ENCODE measurements at places on chromosomes 4 and X.

GRCh38 chr4:38461342-38461741, 202.7 kb upstream of the KLF3 start:
- no peak for DNase-seq

DNA sequence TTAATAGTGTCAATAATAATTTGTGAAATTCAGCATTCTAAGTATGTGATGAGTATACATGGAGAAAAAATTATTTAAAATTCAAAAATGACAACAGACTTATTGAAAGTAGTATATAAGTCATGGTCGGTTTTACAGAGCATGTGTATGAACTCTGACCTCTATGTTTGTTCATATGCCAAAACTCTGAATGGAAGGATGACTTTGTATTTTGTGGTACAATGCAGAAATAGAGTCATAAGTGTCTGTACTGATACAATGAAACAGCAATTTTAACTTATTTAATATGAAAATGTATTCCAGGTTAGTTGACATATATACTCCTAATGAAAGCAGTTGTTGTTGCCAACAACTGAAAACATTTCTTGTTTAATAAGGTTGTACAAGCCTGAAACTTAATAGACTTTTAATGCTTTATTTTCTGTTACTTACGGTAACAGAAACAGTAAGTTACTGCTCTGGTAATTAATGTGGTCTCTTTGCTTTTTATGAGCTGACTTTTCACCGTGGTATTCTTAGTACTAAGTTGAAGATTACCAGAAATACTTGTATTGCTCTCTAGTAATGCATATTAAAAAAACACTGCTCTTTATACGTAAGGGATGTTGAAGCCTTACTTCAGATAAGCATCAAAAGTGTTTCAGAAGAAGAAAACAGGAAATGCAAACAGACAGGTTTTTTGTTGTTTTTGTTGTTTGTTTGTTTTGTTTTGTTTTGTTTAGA, 1.9 kb downstream of the UBE2K start:
- no peak for DNase-seq

- DNase-seq, result no peak
Observed at GRCh38 chr4:33270403-33270802, 2550.2 kb downstream of the PCDH7 start.

DNA sequence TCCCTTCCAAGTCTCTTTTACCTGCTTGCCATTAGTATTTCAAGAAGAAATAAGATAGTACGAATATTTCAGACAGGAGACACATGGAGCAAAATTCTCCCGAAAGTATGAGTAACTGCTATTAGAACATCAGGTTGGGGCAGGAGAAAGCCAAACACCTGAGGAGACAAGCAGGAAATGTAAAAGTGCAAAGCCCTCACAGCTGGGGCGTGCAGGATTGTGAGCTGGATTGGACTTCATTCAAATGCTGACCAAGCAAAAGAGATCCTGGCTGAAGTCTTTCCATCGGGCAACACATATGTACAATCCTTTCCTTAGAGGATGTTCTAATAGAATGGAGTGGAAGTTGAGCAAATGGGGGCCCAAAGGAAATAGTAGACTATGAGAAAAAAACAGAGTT, 76.8 kb downstream of the DTHD1 start:
- DNase-seq, result no peak

DNA sequence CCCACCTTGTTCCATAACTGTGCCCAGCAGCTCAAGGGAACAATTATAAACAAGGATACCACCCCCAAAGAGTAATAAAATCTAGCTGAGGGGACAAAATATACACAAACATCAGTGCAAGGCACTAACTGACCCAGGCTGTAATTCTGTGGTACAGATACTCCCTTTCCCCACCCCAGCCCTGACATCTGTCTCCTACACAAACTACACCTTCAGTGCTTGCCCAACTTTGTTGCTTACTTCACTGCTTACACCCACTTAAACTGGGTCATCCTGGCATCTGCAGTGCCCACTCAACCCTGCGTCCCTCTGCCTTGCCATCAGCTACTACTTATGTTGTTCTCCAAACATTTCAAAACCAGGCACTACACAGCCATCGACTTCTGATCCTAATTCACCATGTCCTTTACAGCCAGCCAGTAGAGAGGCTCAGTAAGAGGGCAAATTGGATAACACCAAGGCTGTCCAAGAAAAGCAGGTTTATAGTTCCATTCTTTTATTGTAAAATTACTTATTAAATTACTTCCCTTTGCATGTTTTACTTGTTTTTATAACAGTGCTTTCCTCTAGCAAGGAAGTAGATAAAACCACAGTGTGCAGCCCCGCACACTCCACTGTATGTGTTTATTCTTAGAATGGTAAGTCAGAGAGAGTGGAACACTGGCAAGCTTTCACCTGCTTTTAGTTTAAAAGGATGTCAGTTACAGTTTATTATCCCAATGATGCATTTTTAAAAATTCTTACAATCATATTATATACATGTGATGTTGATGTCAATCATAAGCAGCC, 149.6 kb downstream of the INPP4B start:
- DNase-seq, result no peak

GRCh38 chr4:1512738-1513660, 106.8 kb upstream of the NKX1-1 start:
- peak; percentile 17 for DNase-seq

- no peak for DNase-seq
Observed at GRCh38 chr4:146285037-146285436, 70.7 kb downstream of the REELD1 start.

- no peak for DNase-seq
Observed at GRCh38 chr4:121277194-121278105, 103.4 kb downstream of the QRFPR start.

DNA sequence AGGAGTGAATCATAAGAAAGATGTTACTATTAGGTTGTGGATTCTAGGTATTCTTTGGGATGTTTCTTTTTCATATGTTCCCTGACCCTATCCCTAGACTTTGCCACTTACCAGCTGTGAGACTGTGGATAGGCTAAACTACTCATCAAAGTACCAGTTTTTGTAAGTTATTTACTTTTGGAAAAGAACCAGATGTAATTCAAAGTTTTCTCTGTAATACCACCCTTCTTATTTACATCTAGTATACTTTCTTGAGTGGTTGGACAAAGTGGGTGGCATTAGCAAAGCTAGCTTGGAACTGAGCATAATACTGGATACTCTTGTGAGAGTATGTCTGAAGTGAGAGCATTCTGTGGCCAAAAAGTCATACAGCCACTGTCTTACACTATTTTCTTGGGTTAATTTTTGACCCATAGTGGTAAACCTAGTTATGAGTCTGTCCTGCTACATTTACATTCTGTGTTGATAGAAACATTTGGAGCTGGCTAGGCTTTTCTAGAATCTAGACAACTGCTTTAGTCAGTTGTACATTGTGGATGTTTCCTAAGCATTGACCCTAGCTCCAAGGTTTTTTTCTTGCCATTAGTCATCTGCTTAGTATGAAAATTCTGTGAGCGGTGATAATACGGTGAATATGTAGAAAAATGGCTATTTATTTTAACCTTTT, 41.7 kb downstream of the KDM6A start:
- DNase-seq, result no peak

DNA sequence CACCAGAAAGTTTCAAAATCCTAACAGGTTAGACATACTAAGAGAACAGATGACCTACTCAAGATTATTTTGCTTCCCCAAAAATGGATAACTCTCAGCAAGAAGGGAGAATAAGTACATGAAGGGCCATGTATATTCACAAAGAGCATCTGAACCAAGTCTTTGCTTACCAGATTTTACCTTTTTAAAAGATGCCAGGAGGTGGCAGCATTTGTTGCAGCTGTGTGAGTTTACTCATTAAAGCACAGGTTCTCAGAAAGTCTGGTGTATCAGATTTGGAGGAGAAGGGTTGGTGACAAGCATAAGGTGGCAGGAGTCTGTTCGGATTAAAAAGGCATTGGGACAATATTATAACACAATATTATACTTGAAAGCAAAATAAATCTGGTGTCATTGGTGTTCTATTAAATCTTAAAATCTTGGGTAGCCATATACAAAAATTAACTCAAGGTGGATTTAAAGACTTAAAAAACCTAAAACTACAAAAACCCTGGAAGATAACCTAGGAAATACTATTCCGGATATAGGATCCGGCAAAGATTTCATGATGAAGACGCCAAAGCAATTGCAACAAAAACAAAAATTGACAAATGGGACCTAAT, 51.3 kb upstream of the NFKB1 start:
- DNase-seq, result no peak

- no peak for DNase-seq
Observed at GRCh38 chrX:3407781-3408180, 61.3 kb upstream of the MXRA5 start.

DNA sequence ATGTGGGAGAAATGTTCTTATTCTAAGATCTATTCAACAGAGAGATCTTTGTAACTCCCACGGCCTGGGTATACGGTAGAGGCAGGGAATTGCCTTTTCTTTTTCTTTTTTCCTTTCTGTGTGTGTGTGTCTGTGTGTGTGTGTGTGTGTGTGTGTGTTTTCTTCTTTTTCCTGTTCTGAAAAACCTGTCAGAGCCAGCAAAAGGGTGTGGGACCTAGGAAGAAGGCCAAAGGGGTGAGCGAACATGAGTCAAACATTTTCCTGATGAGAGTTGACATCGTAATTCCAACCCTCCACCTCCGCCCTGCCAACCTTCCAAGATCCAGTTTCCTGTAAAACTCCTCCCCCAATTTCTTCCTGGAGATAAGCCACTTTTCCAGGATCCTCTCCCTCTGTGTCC, 2.8 kb upstream of the CHIC2 start:
- DNase-seq, result no peak

DNA sequence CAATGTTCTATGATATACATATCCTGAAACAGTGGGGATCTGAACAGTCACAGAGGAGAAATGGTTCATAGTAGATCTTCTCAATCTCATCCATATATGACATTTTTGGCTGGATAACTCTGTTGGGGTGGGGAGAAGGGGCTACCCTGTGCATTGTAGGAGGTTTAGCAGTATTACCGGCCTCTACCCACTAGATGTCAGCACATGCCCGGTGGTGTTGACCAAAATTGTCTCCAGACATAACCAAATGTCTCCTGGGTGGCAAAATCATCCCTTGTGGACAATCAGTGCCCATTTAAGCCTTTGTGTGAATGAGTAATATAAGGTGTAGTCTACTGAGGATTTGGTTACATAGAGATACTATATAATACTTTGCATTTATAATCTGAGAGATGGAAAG, 89.9 kb downstream of the PLS3 start:
- no peak for DNase-seq

- no peak for DNase-seq
Observed at GRCh38 chrX:47752685-47753084, 84.0 kb upstream of the ZNF81 start.

- DNase-seq, result no peak
Observed at GRCh38 chrX:41963348-41963747, 40.0 kb upstream of the CASK start.

DNA sequence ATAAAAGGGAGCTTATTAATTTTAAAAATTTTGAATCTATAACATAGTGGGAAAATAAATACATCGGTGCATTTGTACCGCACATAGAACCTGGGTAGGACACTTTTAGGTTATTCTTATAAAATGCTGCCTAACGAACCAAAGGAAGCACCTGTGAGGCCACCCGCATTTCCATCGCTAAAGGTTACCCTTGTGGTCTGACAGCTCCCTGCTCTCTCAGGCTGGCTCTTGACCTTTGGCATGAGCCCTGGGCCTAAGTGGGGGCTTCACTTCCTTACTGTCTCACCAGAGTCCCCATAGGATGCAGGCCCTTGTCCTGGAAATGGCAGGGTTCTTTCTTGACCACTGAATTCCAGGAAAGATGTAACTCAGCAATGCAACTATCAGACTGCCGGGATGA, 46.0 kb downstream of the HADH start:
- no peak for DNase-seq

GRCh38 chrX:108447303-108447702, 7.7 kb downstream of the COL4A5 start:
- DNase-seq, result no peak

GRCh38 chrX:78543281-78543680, 115.8 kb downstream of the RTL3 start:
- no peak for DNase-seq

- DNase-seq, result no peak
Observed at GRCh38 chr4:113440371-113440770, 321.2 kb downstream of the CAMK2D start.

GRCh38 chr4:33722800-33723516, 2521.4 kb downstream of the ARAP2 start:
- no peak for DNase-seq

GRCh38 chr4:125994024-125994423, 679.3 kb downstream of the FAT4 start:
- DNase-seq, result no peak

DNA sequence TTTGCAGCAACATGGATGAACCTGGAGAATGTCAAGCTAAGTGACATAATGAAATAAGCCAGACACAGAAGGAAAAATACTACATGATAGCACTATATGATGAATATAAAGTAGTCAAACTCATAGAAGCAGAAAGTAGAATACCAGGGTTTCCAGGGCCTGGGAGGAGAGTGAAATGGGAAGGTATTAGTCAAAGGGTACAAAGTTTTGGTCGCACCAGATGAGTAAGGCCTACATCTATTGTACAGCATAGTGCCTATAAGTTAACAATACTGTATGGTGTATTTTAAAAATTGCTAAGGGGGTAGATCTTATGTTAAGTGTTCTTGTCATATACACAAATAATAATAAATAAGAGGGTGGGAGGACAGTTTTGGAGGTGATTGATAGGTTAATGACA, 41.5 kb downstream of the ENOX2 start:
- no peak for DNase-seq

- no peak for DNase-seq
Observed at GRCh38 chrX:47649271-47649670, 1.1 kb downstream of the ELK1 start.

- DNase-seq, result no peak
Observed at GRCh38 chr4:56930638-56931037, 22.9 kb downstream of the REST start.

- no peak for DNase-seq
Observed at GRCh38 chr4:173211838-173212237, 43.2 kb downstream of the GALNT7 start.

GRCh38 chr4:67483868-67484602, 61.3 kb downstream of the CENPC start:
- DNase-seq, result no peak

DNA sequence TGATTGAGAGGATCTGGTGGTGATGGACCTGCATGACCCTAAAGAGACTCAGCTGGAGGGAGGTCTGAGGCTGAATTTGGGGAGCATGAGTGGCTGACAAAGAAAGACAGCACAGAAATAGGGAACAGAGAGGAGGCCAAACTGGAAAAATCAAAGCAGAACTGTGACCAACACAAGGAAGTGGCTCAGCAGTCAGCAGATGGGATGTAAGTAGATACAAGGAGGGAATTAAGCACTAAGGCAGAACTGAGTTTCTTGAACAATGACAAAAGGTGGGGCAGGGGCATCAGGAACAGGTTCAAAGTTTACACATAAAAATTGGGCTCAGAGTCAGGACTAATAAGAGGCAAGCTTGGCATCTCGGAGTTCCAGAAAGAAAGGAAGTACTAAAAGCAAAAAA, 144.3 kb upstream of the KLF3 start:
- no peak for DNase-seq
